ENCODE measurements at places on chromosomes 2 and 18. TPM values are rescaled to one million over a fixed set of nuclear protein-coding genes. Genes with fewer than 3 reads are reported as not detected.

RAX gene
- total RNA-seq: not detected

LGALSL gene
- 8.7 TPM for total RNA-seq

RAPGEF4 gene
- total RNA-seq: 0.29 TPM

DAPL1 gene
- total RNA-seq: not detected

MERTK gene
- 1.9 TPM for total RNA-seq

CCDC121 gene
- total RNA-seq: 3.8 TPM

SERPINB2 gene
- total RNA-seq: not detected

ZNF804A gene
- total RNA-seq: not detected
